ENCODE measurements at places on chromosomes 1 and 21.

DNA sequence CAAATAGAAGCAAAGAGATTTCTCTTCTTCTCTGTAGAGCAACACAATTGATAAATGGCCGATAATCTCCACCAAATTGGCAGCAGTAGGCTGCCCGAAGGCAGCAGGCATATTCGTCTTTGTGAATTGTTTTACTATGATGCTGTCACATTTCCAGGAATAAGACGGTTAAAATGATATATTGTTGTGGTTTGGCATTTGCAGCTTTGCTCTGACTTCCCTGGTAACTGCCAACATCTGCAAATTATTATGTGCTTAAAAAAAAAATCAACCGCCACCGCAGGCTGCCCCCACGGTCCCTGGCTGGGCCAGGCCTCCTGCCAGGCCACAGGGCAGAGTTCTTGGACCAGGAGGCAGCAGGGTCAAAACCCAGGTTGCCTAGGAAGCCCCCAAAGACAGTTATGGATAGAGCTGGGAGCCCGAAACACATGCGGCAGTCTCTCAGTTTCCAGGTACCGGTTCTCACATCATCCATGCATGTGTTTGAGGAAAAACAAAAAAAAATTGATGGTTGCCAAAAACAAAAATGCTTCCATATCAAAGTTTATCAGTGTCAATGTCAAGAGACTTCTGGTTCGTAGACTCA is 179.3 kb downstream of the ETS2 start:
- DNase-seq, result no peak

- DNase-seq, result no peak
Measured at GRCh38 chr1:154748405-154748775, 121.7 kb downstream of the KCNN3 start.

- DNase-seq, result no peak
Measured at GRCh38 chr1:192787914-192788585, 20.8 kb upstream of the RGS2 start.

DNA sequence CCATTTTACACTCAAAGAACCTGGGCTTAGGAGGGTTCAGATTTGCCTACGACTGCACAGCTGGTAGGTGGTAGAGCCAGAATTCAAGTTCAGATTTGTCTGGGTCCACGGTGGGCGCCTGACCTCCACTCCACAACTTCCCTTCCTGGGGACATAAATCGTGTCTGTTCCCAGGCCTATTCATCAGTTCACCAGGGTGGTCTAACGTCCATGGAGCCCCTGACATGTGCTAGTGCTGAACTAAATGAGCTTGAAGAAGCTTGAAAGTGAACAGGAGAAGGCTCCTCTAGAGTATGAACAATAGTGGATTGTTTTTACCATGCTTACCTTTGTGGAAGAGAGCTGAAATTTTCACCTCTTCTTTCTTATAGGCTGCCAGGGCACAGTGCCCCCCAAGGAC is 32.5 kb upstream of the KIF1B start:
- no peak for DNase-seq

GRCh38 chr1:41618066-41618825 is 133.8 kb upstream of the EDN2 start:
- peak; percentile 97 for DNase-seq

GRCh38 chr1:38444311-38444710 is 397.7 kb upstream of the POU3F1 start:
- no peak for DNase-seq

GRCh38 chr1:178910023-178910422 is 39.1 kb upstream of the ANGPTL1 start:
- no peak for DNase-seq

- DNase-seq, result no peak
Measured at GRCh38 chr1:113946678-113947387, 17.7 kb downstream of the HIPK1 start.

GRCh38 chr21:40051801-40052200 is 184.6 kb downstream of the PCP4 start:
- no peak for DNase-seq

GRCh38 chr1:86773341-86774288 is 69.2 kb downstream of the SH3GLB1 start:
- DNase-seq, result no peak

GRCh38 chr1:204084247-204084772 is 11.4 kb downstream of the SOX13 start:
- DNase-seq, result peak; percentile 65

GRCh38 chr1:55965981-55966461 is 613.3 kb downstream of the PLPP3 start:
- DNase-seq, result no peak

DNA sequence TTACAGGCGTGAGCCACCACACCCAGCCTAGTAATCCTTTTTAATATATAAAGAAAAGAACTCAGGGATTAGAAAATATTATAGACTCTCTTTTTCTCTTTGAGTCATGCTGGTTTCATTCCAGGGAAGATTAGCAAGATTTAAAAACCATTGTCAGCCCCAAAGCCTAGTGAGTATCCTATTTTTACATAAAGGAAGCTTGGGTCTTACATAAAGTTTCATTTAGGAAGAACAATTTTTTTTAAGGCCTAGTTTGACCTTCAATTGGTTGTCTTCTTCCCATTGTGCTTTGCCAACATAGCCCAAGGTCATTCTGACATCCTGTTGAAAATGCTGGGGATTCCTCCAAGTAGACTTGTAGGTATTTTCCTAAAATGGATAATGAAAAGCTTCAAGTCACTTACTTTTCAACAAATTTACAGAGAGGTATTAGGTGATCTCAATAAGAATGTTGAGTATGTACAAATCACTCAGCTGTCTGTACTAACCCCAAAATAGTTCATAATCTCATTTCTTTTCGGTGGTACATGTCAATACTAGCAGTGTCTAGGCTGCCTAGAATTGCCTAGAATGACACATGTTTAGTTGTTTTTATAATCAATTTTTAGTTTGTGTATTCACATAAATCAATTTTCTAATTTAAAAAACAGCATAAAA is 4.3 kb upstream of the KIF14 start:
- no peak for DNase-seq

- no peak for DNase-seq
Measured at GRCh38 chr1:175543447-175543846, 199.9 kb downstream of the TNR start.

GRCh38 chr1:96465441-96465840 is 256.1 kb upstream of the PTBP2 start:
- DNase-seq, result no peak

- no peak for DNase-seq
Measured at GRCh38 chr1:172245788-172246187, 174.7 kb upstream of the C1orf105 start.

All from globus pallidus (tissue), 1 donor.